Fibroblast of the conjunctiva (primary cell): ENCODE measurements at places on chromosomes 1 and 21.

DNA sequence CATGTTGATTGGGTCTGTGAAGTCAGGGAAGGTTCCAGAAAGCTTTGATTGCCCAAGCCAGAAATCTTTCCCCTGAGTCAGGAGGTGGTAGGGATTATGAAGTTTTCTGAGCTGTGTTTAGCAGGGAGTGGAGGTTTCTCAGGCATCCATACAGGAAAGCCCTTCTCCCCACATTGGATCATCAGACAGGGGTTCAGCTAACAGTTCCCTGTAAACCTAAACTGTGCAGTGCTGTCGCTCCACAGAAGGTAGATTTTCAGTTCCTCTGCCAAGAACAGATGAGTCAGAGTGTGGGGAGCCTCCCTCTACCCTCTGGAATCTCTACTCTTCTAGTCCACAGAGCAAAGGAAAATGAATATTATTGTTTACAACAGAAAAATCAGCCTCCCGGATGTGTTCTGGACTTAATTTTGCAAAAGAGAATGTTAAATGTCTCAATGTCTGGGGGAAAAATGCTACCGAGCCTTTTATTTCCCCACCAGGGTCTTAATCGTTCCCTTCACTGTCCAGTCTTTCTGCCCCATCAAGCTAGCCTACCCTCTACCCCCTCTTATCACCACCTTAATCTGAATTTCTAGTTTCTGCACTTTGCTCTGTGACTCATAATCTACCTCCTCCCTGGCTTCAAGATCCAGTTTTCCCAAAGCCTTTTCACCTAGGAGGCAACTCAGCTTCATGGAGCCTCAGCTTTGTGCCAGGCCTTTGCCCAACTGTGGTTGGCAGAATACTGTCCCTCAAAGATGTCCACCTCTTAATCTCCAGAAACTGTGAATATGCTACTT lies 355.6 kb downstream of the PRDM2 start:
- peak; percentile 5 for DNase-seq

DNA sequence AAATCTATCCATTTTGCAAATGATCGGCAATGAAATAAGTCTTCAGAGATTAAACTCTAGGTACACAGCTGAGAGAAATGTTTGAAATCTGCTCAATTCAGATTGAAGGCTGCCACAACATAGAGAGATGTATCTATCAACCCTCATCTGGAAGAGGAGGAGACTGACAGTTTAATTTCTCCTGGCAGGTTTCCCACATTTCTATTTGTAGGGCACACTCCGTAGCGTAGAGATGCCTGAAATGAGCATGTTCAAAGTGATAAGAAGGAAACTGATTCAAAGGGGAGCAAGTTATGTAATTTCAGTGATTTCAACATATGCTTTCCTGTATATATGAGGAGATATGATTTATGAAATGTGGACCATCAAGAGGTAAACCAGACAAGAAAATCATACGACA lies 44.1 kb downstream of the NIBAN1 start:
- no peak for DNase-seq

GRCh38 chr1:228176461-228177182 lies 11.0 kb downstream of the IBA57 start:
- no peak for DNase-seq

DNA sequence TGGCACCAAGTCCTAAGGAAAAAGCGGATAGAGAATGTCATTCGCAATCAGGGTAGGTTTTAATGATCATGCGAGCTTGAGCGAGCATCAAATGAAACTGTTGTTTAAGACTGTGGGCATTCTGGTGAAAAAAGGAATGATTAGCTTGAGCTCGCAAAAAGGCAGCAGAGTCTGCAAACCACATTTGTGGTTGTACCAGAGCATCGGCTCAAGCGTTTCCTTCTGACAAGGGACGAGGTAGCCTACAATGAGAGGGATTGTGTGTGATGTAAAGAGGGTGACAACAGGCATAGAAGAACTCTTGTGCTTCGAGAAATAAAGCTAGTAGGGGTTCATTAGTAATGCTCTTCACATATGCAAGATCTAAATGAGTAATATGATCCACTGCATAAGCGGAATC lies 11.1 kb upstream of the CD48 start:
- no peak for DNase-seq

- no peak for DNase-seq
These were observed 15.1 kb downstream of the CD53 start for GRCh38 chr1:110888049-110888448.

GRCh38 chr1:205356440-205357139 lies at the start of gene KLHDC8A:
TSS of gene KLHDC8A (minus strand) at chr1:205356922. CDS start at chr1:205343604, 13,318 bp downstream.
- no peak for DNase-seq

- DNase-seq: no peak
These were observed 565.4 kb upstream of the BRINP3 start for GRCh38 chr1:191043066-191043465.

- DNase-seq: no peak
These were observed 17.4 kb upstream of the IGSF5 start for GRCh38 chr21:39727401-39728120.

GRCh38 chr1:214404154-214404553 lies 123.2 kb downstream of the SMYD2 start:
- no peak for DNase-seq

- DNase-seq: no peak
These were observed 129.2 kb downstream of the PTPN14 start for GRCh38 chr1:214422137-214422671.

DNA sequence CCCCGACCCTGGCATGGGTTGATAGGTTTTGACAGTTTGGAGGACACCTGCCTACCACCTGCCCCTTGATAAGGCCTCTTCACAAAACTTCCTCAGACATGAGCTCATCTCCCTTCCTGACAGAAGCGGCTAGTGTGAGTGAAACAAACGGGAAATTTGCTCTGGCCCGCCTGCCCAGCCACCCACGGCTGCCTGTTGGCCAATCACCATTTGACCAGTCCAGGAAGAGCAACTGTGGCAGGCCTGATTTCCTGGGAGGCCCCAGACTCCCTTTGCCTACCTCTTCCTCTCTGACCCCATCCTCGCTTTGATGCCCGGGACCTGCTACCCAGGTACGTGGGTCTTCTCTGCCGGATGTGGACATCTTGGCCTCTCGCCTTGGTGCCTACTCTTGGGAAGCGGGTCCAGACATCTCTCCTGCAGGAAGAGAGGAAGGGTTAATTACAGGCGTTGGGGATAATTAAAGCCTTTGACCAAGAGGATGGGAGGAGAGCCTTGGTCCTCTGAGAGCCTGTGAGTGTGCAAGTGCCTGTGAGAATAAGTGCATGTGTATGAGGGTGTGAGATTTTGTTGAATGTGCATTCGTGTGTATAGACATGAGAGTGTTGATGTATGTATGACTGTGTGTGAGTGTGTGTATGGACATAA lies 1.1 kb upstream of the EPHA2 start:
- DNase-seq: no peak

DNA sequence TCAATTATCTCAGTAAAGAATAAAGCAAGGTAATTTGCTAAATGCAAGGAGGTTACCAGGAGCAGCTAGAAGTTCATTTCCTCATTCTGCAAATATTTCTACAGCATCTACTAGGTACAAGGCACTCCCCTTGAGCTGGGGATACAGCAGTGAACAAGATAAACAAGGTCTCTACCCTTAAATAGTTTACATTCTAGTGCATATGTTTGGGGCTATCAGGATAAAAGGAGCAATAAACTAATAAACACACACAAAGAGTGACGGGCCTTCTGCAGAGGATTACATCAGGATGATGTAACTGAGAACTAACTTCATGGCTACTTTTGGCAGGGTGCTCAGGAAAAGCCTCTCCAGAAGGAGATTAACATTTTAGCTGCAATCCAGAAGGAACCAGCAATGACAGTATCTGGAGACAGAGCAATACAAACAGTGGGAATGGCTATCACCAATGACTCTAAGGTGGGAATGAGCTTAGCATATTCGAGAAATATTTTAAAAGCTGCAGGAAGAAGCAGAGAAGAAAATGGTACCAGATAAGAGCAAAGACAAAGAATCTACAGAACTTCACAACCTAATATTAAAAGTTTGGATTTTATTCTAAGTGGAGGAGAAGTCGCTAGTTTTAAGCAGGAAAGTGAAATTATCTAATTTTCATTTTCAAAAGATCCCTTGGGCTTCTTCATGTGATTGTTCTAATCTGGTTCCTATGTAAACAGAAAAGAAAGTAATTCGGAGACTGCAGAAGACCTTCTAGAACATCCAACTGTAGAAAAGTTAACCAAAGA lies 25.8 kb downstream of the TP53BP2 start:
- peak; percentile 80 for DNase-seq
